Stimulated activated CD8-positive, alpha-beta memory T cell treated with anti-CD3 and anti-CD28 coated beads, Interleukin-2, amount 100 ng/mL, for 48 hours (primary cell): ENCODE measurements at places on chromosomes 11 and 22.

DNA sequence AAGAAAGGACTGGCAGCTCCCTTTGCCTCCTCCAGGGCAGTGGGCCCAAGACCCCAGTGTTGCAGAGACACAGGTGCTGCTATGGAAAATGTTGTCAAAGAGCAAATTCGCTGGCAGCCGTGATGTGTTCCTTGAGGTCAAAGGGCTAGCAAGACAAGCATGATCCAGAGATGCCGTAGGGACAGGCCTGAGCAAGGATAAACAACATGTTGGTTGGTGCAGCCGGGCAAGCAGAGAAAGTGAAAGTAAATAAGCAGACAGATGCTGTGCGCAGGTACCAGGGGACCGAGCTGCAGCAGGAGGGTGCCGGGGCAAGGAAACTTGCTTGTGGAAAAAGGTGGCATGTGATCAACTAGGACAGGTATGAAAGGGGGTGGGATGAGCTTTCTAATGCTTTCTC is 125.5 kb upstream of the NECTIN1 start:
- DNase-seq: no peak

DNA sequence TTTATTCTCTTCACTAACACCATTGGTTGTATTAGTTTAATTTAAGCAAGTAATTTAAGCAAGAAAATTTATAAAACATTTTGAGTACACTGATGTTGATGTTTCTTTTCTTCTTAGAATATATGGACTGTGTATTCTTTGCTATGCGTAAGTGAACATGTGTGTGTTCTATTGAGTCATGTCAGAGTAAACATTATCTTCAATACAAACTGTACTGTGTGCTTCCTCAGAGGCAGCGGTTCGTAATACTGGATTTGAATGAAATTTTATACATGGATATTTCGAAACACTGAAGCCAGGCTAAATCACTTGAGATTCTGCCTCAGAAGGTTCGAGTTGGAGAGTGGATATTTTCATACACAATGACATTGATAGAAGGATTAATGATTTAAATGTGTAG is 452.6 kb downstream of the LUZP2 start:
- no peak for DNase-seq

DNA sequence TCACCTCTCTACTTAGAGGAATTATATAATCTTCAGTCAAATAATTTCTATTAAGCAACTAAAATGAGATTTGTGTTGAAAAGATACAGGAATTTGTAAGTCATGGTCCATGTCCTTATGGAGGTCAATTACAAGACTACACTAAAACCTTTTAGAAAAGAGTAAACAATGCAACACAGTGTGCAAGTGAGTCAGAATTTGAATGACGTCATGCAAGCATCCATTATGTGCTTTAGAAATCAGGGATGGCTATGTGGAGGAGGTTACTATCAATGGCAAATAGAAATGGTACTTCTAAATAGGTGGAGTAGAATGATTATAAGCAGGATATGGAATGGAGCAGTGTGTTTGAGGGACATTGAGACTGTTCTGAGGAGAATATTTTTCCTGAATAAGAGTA is 16.6 kb downstream of the OR10D3 start:
- no peak for DNase-seq

GRCh38 chr11:66325263-66325671 is 8.4 kb upstream of the CD248 start:
- DNase-seq: no peak

DNA sequence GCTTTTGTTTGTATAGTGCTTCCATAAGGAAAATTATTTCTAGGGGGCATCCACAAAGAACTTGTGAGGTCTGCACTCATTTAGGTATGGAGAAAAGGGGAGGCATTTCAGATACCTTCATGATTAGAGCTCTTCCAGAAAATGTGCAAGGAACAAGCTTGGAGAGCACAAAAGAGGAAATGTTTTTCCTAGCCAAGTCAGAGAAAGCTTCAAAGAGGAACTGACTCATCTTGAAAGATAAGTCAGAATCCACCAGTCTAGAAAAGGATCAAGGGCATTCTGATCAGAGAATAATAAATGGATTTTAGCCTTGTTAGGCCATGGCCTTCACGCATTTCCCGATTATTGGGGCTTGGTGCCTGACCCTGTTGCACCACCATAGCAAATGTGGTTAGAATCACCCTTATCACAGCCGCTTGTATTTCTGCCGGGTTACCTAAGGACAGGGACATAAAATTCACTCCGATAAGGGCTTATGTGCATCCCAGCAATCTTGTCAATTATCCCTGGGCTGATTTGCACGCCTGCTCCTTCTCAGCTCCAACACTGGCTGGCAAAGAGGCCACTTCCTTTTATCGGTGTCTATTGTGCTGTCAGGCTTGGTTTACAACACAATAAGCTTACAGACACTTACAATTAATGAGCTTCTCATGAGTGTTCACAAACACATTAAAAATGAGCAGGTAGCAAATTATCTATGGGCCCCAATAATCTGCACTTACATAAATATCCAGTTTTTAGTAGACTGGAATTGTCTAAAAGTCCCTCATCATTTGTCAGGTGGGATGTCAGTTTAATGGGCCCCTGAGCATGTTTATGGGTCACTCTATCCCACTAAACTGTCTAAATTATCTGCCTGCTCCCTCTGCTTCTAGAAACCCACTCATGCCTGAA is 613.5 kb downstream of the SOX6 start:
- DNase-seq: no peak

DNA sequence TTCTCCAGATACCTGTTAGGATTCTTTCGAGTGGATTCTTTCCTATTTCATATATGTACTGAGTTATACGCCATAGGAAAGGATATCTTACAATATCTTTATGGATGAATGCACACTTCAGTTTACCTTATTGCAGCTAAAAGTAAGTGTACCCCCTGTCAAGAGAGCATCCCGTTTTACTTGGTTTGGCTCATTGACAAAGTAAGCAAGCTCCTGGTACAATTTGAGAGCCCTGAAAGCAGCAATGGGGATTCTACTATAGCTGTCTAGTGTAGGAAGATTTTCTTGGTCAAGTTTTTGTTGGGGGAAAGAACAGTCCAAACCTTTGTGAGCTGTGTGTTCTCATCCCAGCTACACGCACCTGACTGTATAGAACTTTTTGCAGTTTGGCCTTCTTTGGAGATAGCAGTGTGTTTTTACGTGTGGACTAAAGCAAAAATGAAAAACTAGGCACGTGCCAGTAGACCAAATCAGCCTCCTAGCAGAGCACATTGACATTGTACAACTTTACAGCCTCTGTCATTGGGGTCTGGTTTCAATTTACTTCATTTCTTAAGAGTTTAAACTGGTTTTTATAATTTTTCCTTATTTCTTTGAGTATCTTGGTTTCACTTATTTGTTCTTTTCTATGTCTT is 44.0 kb downstream of the PPP6R3 start:
- DNase-seq: no peak
